ENCODE measurements at places on chromosomes 16 and 17.

GRCh38 chr17:65078441-65079160 is 22.1 kb upstream of the GNA13 start:
- no peak for DNase-seq

GRCh38 chr17:79625706-79626105 is 14.9 kb upstream of the RBFOX3 start:
- DNase-seq = no peak

DNA sequence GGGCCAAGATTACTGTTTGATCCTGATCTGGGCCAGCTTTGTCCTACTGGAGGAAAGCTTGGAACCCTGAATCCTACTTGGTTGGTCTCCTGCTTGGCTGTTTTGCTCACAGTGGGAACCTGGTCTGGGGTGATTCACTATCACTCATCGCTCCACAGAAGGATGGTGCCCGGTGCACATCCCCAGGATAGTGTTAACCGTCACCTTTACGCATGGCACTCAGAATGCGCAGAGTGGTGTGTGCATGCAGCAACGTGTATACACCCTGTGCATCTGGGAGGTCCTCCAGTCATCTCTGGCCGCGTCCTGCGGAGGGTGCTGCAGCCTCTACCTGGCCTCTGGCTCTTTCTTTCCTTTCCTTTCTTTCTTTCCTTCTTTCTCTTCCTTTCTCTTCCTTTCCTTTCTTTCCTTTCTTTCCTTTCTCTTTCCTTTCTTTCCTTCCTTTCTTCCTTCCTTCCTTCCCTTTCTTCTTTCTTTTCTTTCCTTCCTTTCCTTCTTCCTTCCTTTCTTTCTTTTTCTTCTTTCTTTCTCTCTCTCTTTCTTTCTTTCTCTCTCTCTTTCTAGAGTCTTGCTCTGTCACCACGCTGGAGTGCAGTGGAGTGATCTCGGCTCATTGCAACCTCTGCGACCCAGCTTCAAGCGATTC is 13.1 kb downstream of the SOCS3 start:
- DNase-seq = no peak

DNA sequence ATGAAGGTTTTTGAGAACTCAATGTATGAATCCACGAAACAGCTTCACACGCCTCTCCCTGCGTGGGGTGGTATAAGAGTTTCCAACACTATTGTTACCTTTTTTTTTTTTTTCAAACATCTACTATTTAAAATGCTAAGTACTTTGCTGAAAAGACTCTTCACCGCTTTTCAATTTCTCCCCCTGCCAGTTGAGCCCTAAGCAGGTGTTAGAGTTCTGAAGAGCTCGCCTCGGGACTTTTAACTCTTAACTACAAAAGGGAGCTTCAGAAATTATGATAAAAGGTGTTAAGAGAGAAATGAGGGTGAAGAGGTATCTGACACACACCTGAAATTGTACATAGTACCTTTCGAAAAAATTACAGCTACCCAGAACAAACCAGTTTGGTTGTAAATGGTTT is 20.9 kb upstream of the PSMD7 start:
- DNase-seq = no peak

DNA sequence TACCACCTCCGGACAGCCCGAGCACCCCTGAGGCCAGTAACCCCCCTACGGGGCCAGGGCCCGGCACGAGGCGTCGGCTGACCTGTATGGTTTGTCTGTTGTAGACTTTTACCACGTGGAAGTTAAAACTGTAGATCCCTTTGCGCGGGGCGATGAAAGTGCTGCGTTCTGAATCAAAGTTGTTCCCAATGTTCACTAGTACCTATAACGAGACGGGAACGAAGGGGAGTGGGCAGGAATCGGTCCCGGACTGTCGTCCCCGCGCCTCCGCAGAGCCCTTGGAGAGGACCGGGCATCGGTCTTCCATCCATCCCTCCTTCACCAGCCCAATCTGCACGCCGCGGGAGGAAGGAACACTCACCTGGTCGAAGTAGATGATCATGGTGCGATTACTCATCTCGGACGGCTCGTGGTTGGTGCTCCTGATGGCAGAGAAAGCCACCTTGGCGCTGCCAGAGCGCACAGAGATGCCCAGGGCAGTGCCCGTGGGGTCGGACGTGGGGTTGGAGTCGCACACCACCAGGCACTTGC is 732 bp downstream of the CBLN1 start:
- no peak for DNase-seq

DNA sequence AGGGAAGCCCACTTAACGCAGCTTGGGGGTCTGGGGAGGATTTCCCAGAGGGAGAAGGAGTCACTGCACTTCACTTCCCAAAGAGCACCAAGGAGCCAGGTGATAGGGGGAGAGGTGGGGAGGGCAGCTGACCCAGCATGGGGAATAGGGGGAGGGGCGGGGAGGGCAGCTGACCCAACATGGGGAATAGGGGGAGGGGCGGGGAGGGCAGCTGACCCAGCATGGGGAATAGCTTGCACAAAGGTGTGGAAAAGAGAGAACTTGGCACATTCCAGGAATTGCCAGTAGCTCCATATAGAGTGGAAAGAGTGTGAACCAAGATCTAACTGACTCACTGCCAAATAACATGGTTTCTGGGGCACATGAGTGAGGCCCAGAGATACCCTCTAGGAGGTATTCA is 110.3 kb downstream of the CCT6B start:
- DNase-seq = no peak

DNA sequence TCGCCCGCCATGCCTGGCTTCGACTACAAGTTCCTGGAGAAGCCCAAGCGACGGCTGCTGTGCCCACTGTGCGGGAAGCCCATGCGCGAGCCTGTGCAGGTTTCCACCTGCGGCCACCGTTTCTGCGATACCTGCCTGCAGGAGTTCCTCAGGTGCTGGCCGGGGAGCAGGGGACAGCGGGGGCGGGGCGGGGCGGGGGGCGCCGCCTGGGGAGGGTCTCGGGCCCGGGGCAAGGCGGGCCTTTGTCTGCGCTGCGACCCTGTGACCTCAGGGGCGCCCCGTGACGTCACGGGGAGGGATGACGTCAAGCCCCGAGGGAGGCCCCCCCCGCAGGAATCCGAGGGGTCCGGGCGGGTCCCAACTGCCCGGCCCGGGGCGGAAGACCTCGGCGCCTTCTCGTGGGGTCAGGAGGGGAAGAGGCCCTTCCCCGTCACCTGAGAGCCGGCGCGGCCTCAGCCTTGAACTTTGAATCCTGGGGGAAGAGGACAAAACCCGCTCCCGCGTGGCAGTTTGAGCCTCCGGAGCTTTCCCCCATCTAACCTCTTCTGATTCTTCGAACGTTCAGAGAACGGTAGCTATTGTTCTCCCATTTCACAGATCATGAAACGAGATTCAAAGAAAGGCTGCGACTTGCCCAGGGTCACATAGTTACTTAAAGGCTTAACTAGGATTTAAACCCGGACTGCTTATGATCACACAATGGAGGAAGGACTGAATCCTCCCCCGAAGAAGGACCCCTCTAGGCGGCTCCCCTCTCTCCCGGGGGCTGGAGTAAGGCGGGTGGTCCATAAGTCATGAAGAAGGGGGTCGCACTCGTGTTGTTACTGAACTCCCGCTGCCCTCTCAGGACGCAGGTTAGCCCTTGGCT is 527 bp downstream of the TRAF4 start:
- no peak for DNase-seq
